Right forelimb (tissue), 1 donor: ENCODE measurements at places on chromosomes 6 and 20.
A peak's percentile ranks its signal among the peaks of the same experiment; 100 is the strongest.

DNA sequence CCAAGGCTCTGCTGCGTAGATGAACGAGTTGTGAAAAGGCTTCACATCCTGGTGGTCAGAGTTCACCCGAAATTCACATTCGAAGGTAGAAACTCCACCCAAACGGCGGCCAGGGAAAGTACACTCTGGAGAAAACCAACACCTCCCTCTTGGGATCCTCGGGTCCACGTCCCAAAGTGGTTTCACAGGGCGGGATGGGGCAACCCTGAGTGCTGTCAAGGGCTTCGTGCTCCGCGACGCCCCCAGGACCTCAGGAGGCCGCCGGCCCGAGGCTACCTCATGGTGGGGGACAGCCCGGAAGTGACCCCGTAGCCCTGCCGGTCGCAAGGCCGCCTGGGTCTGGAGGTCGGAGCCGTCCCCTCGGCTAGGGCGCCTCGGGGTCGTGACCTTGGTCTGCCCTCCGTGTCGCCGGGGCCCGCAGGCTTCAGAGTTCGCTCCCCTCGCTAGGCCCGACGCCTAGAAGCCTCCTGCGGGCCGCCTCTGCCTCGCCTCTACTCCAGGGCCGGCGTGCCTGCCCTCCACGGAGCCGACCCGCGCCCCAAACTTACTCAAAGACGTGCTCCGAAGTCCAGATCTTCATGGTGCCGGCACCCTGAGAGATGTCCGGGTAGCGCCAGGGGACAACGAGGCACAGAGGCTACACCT is at the start of gene PRELID3B:
PRELID3B (minus strand) TSS at position 636 of the 645 bp plus-strand sequence; CDS start at position 580, 56 bp downstream.
- peak; percentile 62 for DNase-seq

DNA sequence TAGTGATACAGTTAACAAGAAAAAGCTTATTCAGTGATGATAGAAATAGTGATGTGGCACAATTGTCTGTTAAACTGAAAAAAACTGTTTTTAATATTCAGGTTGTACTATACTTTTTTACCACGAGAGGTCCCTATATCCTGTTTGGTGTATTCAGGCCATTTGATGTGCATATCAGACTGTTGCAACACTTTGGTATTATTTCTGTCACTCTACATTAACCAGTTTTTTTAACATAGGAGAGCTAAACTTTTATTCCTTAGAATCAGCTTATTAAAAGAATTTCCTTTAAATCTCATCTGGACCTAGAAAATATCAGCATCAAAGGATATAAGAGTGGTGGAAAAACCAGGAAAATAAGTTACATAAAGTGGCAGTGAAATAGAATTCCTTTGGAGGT is 36.8 kb downstream of the TSPYL4 start:
- DNase-seq: no peak

DNA sequence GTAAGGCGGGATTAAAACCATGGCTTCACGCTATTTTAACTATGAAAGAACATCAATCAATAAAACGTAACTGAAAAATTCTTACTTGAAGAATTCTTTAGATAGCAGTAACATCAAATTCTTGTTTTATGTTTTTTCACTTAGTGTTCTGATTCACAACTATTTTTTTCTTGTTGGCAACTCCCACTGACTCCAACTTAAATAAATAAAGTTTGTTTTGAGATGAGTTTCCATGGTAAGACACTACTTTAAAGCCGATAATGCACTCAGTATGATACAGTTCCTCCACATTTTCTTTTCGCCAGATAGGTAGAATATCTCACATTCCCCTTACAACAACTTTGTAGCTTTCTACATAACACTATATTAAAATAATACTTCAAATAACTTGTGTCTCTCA is 33.1 kb upstream of the CNKSR3 start:
- DNase-seq: no peak

GRCh38 chr6:129709196-129709768 is 695 bp downstream of the ARHGAP18 start:
- DNase-seq: no peak

- no peak for DNase-seq
Measured at GRCh38 chr6:130622142-130622541, 205.1 kb upstream of the SMLR1 start.

DNA sequence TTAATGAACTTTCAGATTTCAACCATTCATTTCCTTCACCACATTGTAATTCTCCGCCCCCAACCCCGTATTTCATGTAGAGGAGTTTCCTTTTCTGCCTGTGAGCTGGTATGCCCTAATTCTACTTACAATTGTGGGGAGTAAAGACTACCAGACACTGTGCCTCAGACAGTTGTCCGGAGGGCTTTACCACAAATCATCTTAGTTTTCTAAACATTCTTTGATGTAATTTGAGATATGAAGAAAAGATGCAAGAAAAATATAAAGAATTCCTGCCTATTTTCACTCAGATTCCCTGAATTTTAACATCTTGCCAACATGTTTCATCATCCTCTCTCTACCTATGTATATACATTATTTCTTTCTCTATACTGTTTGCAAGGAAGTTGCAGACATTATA is 28.3 kb upstream of the LOC128125822 start:
- DNase-seq: no peak

GRCh38 chr6:136611746-136612145 is 61.5 kb upstream of the MAP7 start:
- DNase-seq: no peak

DNA sequence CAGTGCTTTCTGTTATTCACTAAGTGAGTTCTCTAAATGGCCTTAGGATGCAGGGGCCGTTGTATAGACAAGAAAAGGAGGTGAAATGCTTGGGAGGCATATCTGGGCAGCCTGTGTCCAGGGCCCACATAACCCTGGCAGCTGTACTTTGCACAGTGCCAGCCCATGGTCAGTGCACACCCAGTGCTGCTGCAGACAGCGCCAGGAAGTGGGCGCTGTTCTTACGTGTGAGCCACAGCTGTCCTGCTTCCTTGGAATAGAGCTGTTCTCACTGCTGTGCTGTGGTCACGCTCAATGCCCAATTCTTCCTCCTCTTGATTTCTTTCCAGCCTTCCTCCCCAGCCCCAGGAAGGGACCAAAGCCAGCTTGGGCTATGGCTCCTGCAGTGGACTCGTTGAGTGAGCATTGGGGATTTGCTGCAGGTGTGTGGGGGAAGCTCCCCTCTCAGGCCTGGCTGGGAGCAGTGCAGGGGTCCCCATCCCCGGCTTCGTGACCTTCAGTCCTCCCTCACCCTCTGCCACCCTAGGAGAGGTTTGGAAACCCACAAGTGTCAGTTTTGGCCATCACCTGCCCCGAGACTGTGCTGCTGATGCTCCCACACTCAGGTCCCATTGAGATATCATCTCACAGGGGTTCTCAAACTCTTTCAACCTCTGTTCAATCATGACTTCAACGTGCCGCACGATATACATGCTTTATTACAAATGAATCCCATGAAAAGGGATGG is 246.8 kb upstream of the EXOC2 start:
- DNase-seq: no peak

DNA sequence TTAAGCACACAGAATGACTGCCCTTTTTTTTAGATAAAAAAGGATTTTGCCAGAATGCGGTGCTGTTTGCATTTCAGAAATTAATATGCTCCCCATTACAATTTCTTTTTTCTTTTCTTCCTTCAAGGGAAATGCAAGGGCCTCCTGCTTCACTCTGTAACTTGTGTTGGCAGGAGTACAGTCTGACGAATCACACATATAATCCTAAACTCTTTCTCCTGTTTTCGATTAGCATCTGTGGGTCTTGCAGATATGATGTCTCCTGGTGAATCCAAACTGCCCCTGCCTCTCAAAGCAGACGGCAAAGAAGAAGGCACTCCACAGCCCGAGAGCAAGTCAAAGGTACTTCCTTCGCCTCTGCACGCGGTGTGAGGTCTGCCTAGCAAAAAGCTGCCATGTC is 149.5 kb downstream of the TMEM242 start:
- DNase-seq: no peak

DNA sequence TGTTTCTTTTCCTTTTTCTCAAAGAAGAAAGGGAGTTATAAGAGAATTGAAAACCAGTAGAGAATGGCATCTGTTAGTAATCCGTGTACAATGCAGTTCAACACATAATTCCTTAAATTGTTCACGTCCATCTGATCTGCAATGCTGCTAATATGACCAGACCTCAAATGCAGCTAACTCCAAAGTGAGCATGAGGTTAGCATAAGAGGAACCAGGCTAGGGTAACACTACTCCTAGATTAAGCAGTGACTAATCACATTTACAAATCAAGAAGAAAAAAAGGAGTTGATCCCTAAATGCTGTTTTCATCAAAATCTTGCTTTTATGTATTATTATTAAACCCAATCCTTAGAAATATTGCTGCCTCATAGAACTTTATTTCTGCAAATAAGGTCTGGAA is 432.7 kb upstream of the ARID1B start:
- DNase-seq: no peak

- no peak for DNase-seq
Measured at GRCh38 chr6:32865724-32866443, 11.9 kb downstream of the PSMB9 start.

- DNase-seq: no peak
Measured at GRCh38 chr6:169794317-169795055, 43.1 kb downstream of the ERMARD start.

- peak; percentile 89 for DNase-seq
Measured at GRCh38 chr6:138692058-138692977, 81.3 kb upstream of the CCDC28A start.

DNA sequence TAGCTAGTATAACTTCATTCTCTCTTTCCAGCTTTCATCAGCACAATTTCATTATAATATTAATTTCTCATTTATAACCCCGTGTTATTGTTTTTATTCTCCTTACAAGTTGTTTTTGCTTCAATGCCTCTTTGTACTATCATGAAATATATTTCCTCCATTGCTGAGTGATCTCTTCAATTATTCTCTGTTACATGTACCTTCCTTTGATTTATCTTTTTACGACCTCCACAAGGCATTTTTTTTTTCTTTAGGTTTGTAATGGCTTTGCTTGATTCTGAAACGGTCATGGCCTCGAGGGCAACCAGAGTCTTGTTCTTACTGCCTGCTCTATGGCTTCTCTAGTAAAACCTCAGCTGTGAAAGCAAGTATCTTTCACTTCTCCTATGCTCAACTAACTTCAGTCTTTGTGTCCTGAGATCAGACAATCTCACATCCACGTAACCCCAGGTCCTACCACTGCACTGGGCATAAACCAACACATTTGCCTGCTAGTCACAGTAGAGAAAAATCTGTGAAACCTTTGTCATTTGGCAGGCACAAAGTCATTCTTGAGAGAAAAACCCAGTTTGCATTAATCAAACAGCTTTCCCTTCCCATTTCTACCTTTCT is 119.9 kb downstream of the UST start:
- DNase-seq: no peak
